ENCODE measurements at places on chromosomes 6 and 20. TPM values are rescaled to one million over a fixed set of nuclear protein-coding genes. Genes with fewer than 3 reads are reported as not detected.
A peak's percentile ranks its signal among the peaks of the same experiment; 100 is the strongest.

- H3K4me3 ChIP-seq, result no peak overlapping the region
- H3K27ac ChIP-seq, result no peak overlapping the region
- no peak for DNase-seq
- H3K4me1 ChIP-seq, result no peaks in the 10 kb centered on the region
These were observed 151.1 kb upstream of the B3GAT2 start for GRCh38 chr6:71107911-71108420.

DNA sequence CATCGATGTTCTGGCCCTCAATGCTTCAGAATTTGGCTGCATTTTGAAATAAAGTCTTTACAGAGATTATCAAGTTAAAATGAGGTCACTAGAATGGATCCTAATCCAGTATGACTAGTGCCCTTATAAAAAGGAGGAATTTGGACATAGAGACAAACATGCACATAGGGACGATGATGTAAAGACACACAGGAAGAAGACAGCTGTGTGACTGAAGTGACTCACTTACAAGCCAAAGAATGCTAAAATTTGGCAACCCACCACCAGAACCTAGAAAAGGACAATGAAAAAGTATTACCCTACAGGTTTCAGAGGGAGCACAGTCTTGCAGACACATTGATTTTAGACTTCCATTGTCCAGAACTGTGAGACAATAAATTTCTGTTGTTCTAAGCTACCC is 322.8 kb upstream of the GJE1 start:
- no peak for DNase-seq
- no peaks in the 10 kb centered on the region for H3K27me3 ChIP-seq
- H3K27ac ChIP-seq, result no peak overlapping the region
- H3K36me3 ChIP-seq, result no peaks in the 10 kb centered on the region
- no peak overlapping the region for H3K4me3 ChIP-seq

DNA sequence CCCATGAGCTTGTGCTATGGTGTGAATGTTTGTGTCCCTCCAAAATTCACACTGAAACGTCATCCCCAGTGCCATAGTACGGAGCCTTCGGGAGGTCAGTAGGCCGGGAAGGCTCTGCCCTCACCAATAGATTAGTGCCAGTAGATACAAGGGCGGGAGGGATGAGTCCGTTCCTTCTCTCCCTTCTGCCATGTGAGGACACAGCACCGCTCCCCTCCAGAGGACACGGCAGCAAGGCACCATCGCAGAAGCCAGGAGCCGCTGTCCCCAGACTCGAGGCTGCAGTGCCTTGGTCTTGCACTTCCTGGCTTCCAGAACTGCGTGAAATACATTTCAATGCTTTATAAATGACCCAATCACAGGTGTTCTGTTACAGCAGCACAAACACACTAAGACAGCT is 39.2 kb upstream of the BHLHE23 start:
- DNase-seq, result no peak
- no peak overlapping the region for H3K4me3 ChIP-seq
- H3K36me3 ChIP-seq, result no peaks in the 10 kb centered on the region
- H3K4me1 ChIP-seq, result no peaks in the 10 kb centered on the region

- no peak overlapping the region for H3K4me3 ChIP-seq
- H3K27me3 ChIP-seq, result peaks cover 6% of the 10 kb centered on the region
- no peak for DNase-seq
- H3K36me3 ChIP-seq, result no peaks in the 10 kb centered on the region
- no peak overlapping the region for H3K27ac ChIP-seq
- peaks cover under 1% of the 10 kb centered on the region for H3K4me1 ChIP-seq
These were observed 15.6 kb downstream of the SLC17A1 start for GRCh38 chr6:25816252-25816651.

GRCh38 chr6:24283043-24283985 is 74.5 kb downstream of the DCDC2 start:
- no peaks in the 10 kb centered on the region for H3K36me3 ChIP-seq
- H3K4me3 ChIP-seq, result no peak overlapping the region
- H3K27me3 ChIP-seq, result peaks cover 3% of the 10 kb centered on the region
- peaks cover 6% of the 10 kb centered on the region for H3K4me1 ChIP-seq
- DNase-seq, result no peak
- no peak overlapping the region for H3K27ac ChIP-seq

- H3K27ac ChIP-seq, result no peak overlapping the region
- no peaks in the 10 kb centered on the region for H3K4me1 ChIP-seq
- H3K4me3 ChIP-seq, result no peak overlapping the region
- no peaks in the 10 kb centered on the region for H3K27me3 ChIP-seq
- no peaks in the 10 kb centered on the region for H3K36me3 ChIP-seq
These were observed 137.5 kb downstream of the FOXA2 start for GRCh38 chr20:22446613-22447446.

PPP1R16B gene
- 109 TPM for total RNA-seq

DNA sequence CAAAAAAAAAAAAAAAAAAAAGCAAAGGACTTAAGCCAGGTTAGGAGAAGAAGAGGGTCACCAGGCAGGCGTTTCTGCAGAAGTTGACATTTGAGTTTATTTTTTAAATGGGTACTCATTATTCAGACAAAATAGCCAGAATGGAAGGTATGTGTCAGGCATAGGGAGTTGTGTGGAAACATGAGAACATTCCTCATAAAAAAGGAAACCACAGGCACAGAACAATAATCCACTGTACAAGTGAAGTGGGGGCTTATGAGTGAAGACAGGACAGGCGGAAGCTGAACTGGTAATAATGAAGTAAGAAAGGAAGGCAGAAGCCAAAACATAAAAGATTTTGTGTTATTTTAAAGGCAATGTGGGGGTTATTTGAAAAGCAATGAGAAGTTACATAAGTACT is 104.6 kb downstream of the EPB41L2 start:
- H3K27ac ChIP-seq, result no peak overlapping the region
- no peaks in the 10 kb centered on the region for H3K4me1 ChIP-seq
- H3K27me3 ChIP-seq, result no peaks in the 10 kb centered on the region
- no peak for DNase-seq
- no peaks in the 10 kb centered on the region for H3K36me3 ChIP-seq

GRCh38 chr6:134882426-134883038 is 67.4 kb downstream of the ALDH8A1 start:
- no peaks in the 10 kb centered on the region for H3K36me3 ChIP-seq
- no peak overlapping the region for H3K4me3 ChIP-seq
- no peak overlapping the region for H3K27ac ChIP-seq
- DNase-seq, result peak; percentile 28
- H3K4me1 ChIP-seq, result no peaks in the 10 kb centered on the region
- H3K27me3 ChIP-seq, result peaks cover 25% of the 10 kb centered on the region

DNA sequence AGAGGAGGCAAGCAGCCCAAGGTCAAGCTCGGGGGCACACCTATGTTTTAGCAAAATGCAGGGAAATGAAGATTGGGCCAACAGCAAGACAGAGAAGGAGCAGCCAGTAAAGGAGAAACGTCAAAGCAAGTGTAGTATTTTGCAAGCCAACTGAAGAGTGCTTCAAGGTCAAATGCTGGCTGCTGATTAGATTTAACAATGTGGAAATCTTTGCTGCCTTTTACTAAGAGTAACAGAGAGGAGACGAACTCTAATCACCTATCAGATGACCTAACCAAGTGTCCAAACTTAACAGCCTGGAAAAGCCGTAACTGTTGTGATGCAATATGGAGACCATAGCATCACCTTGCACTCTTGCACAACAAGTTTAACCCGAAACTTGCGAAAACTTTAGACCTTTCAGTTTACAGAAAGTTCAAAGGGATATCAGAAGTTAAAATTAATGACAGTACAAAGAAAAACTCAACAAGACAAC is 30.4 kb downstream of the AKIRIN2 start:
- DNase-seq, result no peak
- peaks cover 67% of the 10 kb centered on the region for H3K36me3 ChIP-seq
- H3K4me3 ChIP-seq, result no peak overlapping the region

DNA sequence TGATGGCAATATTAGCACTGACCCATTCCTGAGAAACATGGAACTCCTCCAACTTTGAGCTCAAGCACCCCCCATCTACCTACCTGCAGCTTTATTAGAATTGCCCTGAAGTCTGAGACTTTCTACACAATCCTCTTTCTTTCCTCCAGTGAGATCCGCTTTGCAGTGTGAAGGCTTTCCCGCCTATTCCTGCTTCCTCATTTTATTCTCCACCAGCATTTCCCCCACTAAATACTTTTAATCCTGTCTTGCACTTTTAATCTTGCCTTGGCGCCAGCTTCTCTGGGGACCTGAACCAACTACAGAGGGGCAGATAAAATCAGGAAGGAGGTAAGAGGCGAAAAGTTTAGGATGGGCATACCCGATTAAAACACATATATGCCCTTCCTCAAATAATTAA is 178.1 kb upstream of the PRDM1 start:
- H3K4me1 ChIP-seq, result no peaks in the 10 kb centered on the region
- DNase-seq, result no peak
- no peaks in the 10 kb centered on the region for H3K36me3 ChIP-seq

LY6G6D gene
- total RNA-seq, result not detected

C6orf89 gene
- total RNA-seq, result 28.4 TPM

EBF4 gene
- total RNA-seq, result 10.5 TPM

GRCh38 chr20:36862857-36863668 is 12.9 kb upstream of the TLDC2 start:
- H3K36me3 ChIP-seq, result no peaks in the 10 kb centered on the region
- DNase-seq, result no peak
- no peak overlapping the region for H3K4me3 ChIP-seq
- H3K27me3 ChIP-seq, result peaks cover 34% of the 10 kb centered on the region
- H3K4me1 ChIP-seq, result peaks cover 12% of the 10 kb centered on the region
- H3K27ac ChIP-seq, result no peak overlapping the region

MEP1A gene
- total RNA-seq, result not detected

SCUBE3 gene
- not detected for total RNA-seq

DNA sequence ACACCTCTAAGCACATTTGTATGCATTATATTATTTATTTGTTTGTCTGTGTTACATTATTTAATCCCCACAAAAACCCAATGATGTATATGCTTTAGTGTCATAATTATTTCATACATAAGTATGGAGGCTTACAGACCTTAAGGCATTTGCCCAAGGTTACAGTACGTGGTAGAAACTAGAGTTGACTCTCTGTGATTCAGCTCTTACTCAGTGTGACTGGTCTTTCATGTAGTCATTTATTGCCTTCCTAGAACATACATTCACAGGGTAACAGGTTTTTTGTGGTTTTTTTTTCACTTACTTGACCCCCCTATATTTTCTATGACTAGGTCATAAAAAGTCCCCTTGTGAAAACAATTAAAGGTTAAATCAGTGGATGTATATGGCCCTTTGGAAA is 566.8 kb downstream of the TFAP2A start:
- H3K4me1 ChIP-seq, result no peaks in the 10 kb centered on the region
- H3K36me3 ChIP-seq, result no peaks in the 10 kb centered on the region
- H3K4me3 ChIP-seq, result no peak overlapping the region
- no peak overlapping the region for H3K27ac ChIP-seq

ID4 gene
- total RNA-seq, result not detected

MTFR2 gene
- 18.4 TPM for total RNA-seq

BRD2 gene
- total RNA-seq, result 306 TPM

DNA sequence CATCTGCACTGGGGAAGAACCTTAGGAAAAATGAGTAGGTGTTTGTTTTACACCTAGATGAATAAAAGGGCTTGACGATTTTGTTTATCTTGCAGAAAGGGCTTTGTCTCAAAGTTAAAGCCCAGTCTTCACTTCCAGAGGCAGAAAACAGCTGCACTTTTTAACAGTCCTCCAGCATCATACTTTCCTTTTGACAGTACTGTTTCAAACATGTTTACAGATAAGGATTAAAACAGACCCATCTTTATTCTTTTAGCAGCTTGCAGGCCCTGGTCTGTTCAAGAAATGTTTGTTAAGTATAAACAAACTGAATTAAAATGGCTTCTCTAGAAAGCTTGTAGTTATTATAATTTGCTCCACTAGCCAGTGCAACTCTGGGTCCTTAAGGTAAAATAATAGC is 374.2 kb downstream of the EPHA7 start:
- no peak overlapping the region for H3K4me3 ChIP-seq
- no peaks in the 10 kb centered on the region for H3K27me3 ChIP-seq
- H3K27ac ChIP-seq, result no peak overlapping the region

AFDN gene
- total RNA-seq, result 28.2 TPM

- peaks cover 13% of the 10 kb centered on the region for H3K36me3 ChIP-seq
- no peaks in the 10 kb centered on the region for H3K27me3 ChIP-seq
- peak; percentile 34 for DNase-seq
- peak within 1 kb of the TSS; percentile 99 for H3K27ac ChIP-seq
- H3K4me3 ChIP-seq, result peak within 1 kb of the TSS; percentile 95
- H3K4me1 ChIP-seq, result peaks cover 32% of the 10 kb centered on the region
These were observed at the start of gene STXBP5 for GRCh38 chr6:147204060-147204785. Gene STXBP5, plus strand, starts transcription at chr6:147204417. Its CDS starts 116 bp downstream, at chr6:147204533.
